ENCODE measurements at places on chromosomes 3 and 15.

GRCh38 chr3:67292356-67293121 lies 294.4 kb downstream of the KBTBD8 start:
- no peak for DNase-seq

- no peak for DNase-seq
These were observed 407.1 kb downstream of the SQOR start for GRCh38 chr15:46041905-46042304.

- no peak for DNase-seq
These were observed 16.2 kb downstream of the ARHGEF3 start for GRCh38 chr3:56785499-56785898.

DNA sequence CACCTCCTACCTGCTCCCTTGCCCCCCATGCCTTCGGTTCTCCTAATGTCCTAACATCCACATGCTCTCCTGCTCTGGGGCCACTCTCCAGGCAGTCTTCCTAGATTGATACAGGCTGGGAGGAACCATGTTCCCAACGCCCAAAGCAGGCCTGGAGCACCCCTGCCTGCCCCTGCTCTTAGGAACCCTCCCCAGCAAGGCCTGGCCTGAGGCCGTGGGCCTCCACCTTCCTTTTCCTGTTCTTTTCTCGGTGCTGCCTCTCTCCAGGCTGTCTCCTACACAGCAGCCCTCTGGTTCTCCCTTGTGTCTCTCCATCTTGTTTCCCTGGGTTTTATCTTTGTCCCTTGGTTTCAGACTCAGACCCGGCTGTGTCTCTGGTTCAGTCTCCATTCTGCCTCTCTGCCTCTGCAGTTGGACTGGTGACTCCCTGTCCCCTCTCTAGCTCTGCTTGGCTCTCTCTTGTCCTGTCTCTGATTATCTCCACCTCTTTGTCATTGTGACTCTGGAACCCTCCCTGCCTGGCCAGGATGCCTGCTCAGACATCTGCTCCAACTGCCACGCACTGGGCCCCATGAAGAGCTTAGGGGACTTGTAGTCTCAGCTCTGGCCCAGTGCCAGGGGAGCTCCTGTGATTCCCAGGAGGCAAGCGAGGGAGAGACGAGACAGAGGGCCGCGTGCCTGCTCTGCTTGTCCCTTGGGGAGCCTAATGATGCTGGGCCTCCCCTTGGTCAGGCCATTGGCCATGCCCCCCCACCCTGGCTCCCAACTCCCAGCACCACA lies 26.0 kb upstream of the RPL29 start:
- DNase-seq, result no peak

DNA sequence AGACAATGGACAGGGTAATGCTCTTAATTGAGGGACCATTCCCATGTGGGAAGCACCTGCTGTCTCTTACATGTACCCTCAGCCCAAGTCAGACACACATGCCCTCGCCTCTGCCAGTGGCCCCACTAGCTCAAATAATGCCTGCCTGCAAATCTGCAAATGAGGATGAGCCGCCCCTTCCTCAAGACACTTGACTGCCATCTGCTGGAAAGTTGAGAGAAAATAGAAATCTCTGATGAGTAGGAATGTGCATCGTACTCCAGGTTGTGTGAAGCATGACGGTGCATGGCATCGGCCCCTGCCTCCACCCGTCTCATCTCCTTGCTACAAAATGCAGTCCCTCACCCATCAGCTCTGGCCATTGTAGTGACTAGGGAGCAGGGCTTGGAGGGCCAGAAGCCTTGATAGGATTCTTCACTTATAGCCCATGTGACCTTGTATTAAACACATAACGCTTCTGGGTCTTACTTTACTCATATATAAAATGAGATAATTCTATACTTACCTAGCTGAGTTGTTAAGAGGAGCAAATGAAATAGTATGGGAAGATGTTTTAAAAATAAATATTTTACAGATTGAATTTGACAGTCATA lies 6.3 kb upstream of the SCN5A start:
- no peak for DNase-seq

- no peak for DNase-seq
These were observed 48.9 kb downstream of the CYP11A1 start for GRCh38 chr15:74318376-74319137.

DNA sequence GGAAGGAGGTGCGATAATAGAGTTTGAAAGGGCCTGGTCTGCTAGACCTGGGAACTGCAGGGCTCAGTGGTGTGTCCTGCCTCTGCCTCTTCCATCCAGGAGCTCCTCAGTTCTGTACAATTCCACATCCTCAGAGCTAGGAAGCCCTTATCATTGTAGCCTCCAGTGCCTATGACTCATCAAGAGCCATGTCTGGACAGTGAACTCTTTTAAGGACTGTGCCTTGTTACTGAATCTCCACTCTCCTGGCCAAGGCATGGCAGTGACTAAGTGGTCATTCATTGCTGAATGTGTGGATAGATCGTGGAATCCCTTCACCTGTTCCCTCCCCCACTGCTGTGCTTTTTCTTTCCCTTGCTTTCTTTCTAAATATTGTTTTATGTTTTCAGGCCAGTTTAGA lies 2.9 kb downstream of the TIMP4 start:
- DNase-seq, result no peak

DNA sequence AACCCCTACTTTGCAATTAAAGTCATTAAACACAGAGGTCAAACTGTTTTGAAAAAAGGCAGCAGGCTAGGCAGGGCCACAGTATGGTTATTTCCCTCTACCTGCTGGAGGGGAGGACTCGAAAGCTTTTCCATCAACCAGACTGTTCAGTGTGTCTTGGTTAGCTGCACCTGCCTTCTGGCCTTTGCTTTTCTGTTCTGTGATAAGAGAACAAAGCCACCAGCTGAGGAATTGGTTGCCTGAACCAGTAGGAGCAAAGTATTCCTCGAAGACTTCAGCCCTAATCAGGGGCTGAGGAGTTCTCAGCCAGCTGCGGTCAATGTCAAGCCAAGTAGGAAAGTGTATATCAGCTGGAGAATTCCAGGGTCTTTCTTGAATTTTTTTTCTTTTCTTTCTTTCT lies 132.5 kb downstream of the SOX2 start:
- no peak for DNase-seq

DNA sequence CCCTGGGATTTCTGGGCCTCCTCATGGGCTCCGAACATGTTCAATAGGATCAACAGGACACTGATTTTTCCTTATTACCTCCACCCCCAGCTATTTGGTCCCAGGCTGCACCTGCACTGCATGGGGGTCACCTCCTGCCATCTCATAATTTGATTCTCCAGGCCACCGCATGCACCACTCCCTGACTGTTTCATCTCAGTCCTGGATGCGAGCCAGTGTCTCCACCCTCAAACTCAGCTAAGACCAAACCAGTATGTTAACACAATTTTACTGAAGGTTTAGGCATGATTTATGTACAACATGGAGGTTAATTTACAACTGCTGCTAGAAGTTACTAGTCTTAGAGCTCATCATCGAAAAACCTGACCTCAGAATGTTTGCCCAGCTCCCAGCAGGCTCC lies 249.5 kb downstream of the UACA start:
- DNase-seq, result no peak

- DNase-seq, result no peak
These were observed 14.2 kb upstream of the ULK3 start for GRCh38 chr15:74857082-74857655.

DNA sequence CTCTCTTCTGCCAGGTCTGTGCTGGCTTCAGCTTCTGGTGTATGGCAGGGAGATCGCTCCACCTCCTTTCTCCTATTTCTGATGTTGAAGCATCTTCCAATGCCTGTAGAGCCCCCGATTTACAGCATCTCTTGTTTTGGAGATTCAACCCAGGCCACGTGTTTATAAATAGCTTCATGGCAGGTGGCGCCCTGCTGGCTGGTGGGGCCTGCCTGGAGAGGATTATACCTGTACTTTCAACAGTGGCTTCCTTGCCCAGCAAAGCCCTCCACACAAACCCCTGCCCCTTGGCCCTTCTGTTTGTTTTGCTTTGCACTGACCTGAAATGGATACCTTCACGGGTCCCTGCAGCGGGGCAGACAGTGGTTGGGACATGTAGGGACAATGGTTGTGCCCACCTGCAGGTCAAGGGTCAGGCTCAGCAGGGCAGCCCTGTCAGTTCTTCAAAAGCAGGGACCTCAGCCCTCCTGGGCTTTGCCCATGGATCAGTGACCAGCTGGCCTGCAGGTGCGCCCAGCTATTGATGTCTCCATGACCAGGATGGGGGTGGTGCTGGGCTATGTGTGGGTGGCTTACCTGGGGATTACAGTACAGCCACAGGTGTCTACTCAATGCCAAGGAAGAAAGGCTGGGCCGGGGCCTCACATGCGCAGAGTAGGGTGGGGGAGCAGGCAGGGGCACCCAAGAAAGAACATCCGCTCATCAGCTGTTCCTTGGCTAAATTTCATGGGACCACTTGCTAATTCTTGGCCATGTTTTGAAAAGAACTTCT lies 112.7 kb upstream of the PRR23C start:
- DNase-seq, result no peak

DNA sequence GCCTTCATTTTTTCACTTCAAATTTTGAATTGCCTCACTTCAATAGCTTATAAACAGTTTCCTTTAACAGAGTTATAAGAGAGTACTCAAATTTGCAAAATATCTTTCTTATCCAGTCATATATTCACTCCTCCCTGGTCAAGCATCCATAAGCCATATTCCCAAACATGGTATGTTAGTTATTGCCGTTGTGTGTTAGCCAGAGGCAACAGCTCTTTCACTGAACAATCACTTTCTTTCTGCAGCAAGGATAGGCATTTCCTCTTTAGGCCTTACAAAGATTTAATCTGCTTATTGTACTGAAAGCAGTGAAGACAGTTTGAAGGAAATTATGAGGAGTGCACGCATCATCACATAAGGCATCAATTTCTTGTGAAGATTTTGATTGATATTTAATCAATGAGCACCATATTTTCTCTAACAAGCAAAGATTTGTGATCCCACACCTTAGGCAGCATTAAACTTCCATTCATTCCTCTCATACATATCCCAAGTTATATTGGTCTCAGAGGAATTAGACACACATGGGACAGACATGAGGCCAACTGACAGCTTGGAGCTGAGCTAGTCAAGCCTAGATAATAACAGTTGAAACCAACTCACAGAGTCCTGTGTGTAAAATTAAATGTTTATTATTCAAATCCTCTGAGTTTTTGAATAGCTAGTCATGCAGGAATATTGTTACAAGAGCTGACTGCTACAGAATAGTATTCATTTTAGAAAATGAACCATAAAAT lies 80.0 kb upstream of the EPHA6 start:
- no peak for DNase-seq

DNA sequence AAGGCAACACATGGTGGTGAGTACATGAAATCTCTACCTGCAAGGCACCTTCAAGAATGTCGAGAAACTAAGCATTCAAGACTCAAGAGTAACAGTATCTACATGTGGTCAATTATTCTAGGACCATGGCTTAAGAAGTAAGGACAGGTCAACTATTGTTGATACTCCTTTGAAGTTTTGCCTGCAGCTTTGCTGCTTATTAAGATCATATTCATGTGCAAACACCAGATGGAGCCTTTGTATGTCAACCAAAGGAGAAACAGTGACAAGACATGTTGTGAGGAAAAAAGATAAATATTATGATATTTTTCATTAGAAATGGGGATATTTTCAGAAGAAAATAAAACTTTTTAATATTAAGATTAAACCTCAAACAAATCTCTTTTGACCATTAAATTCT lies 52.3 kb upstream of the FGF7 start:
- no peak for DNase-seq

- no peak for DNase-seq
These were observed 14.3 kb downstream of the GRM2 start for GRCh38 chr3:51721062-51721745.

GRCh38 chr15:34799149-34800101 lies 4.1 kb upstream of the ACTC1 start:
- DNase-seq, result no peak

- no peak for DNase-seq
These were observed 769 bp upstream of the SELENOS start for GRCh38 chr15:101277943-101278564.

DNA sequence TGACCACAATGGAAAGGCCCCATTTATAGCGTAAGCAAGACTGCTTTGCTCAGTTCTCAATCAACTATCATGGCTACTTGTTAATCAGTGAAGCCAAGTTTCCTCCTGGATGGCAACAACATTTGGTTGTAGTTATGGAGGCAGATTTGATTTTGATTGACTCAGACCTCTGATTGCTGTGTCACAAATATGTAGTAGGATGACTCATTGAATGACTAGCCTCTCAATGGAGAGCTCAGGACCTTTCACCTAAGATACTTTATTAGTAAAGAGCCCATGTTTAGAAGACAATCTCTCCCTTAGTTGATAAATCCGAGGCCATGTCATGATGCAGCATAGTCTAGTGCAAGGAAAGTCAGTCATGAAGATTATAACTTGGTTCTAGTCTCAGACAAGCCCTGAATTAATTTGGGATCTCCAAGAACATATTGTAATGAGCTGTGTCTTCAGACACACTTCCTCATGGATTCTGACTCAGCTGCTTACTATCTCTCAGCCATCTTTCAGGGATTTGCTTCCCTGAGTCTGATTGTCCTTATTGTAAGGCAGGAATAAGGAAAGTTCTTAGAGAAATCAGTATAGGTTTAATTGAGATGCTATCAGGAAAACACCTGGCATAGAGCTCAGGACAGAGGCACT lies 397.4 kb upstream of the TMCO5A start:
- DNase-seq, result no peak

- DNase-seq, result no peak
These were observed 1.7 kb downstream of the CFAP44 start for GRCh38 chr3:113439606-113440005.

GRCh38 chr15:100951965-100952364 lies 32.8 kb downstream of the LRRK1 start:
- DNase-seq, result no peak

- no peak for DNase-seq
These were observed 14.9 kb downstream of the C3orf33 start for GRCh38 chr3:155791190-155791589.

GRCh38 chr3:23440416-23441294 lies 237.5 kb downstream of the UBE2E2 start:
- no peak for DNase-seq

GRCh38 chr3:46778101-46778500 lies 60.4 kb upstream of the PRSS50 start:
- DNase-seq, result no peak

DNA sequence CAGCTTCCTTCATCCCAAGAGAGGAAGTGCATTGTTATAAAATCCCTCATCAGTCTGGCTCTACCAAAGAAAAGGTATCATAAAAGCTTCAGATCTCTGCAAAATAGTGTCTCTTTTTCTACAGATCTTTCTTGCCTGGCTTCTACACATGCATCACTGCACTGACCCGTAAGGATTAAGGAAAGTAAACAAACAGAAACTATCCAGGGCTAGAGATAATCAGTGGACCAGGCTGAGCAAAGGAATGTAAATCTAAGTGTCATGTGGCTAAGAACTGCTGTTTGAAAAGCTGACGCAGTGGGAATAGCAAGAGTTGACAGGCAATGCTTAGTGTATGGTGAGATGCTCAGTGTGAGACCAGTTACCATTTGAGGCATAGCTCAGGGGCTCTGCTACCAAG lies 339.7 kb downstream of the IL5RA start:
- no peak for DNase-seq

DNA sequence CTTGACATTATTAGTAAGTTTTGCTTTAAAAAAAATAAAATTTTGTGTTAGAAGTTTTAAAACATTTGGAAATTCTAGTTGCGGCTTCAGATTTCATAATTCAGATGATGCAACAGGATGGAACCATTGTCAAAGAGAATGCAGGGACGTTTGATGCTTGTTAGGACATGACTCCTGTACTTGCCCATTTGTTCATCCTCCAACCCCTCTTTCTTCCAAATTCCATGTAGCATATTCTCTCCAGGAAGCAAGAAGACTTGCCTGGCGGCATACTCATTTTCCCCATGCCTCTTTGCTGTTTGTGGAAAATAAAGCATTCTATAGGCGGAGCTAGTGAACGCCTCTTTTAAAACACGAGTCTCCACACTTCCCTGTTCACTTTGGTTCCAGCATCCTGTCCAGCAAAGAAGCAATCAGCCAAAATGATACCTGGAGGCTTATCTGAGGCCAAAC lies at the start of gene CSTA:
Gene CSTA (plus strand): TSS at position 378 of the 453 bp plus-strand sequence. CDS start 45 bp downstream, at position 423.
- no peak for DNase-seq
